ENCODE measurements at places on chromosomes 6 and 20. TPM values are rescaled to one million over a fixed set of nuclear protein-coding genes. Genes with fewer than 3 reads are reported as not detected.

Gene CRIP3
- 8.4 TPM for total RNA-seq

Gene ASIP
- total RNA-seq = 0.55 TPM

Gene KIF13A
- 16.7 TPM for total RNA-seq

- peak; percentile 48 for DNase-seq
Observed at GRCh38 chr6:34792605-34793500, 970 bp downstream of the BLTP3A start.
